Stimulated activated CD8-positive, alpha-beta memory T cell treated with anti-CD3 and anti-CD28 coated beads, Interleukin-7, amount 100 ng/mL, for 24 hours (primary cell): ENCODE measurements at places on chromosomes 3 and 15.

- DNase-seq = no peak
These were observed 32.9 kb upstream of the UTS2B start for GRCh38 chr3:191363221-191363620.

- DNase-seq = peak; percentile 87
These were observed at the start of gene TNIK for GRCh38 chr3:171459942-171460724. Gene TNIK (minus strand): TSS chr3:171460405. CDS start chr3:171460063, 342 bp downstream.

GRCh38 chr3:109963831-109964230 lies 626.5 kb upstream of the DPPA4 start:
- DNase-seq = no peak

DNA sequence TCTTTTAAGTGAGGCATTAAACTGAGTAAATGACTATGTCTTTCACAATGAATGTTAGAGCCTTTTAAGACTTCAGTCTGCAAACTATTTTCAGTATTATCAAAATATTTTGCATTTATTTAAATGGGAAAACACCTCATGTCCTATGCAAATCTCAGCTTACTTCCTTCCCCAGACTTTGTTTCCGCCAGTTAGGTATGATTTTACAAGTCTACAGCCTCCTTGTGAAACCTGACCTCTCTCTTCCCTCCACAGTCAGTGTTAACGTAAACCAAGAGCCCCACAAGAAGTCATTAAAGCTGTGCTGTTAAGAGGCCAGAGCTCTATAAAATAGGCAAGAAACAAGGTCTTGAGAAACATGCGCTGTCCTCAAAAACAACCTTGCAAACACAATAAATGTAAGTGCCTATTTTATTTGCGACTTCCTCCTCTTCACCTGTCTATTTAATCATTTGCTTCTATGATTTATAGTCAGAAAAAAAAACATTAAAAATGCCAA lies 48.3 kb downstream of the PRTG start:
- DNase-seq = no peak

DNA sequence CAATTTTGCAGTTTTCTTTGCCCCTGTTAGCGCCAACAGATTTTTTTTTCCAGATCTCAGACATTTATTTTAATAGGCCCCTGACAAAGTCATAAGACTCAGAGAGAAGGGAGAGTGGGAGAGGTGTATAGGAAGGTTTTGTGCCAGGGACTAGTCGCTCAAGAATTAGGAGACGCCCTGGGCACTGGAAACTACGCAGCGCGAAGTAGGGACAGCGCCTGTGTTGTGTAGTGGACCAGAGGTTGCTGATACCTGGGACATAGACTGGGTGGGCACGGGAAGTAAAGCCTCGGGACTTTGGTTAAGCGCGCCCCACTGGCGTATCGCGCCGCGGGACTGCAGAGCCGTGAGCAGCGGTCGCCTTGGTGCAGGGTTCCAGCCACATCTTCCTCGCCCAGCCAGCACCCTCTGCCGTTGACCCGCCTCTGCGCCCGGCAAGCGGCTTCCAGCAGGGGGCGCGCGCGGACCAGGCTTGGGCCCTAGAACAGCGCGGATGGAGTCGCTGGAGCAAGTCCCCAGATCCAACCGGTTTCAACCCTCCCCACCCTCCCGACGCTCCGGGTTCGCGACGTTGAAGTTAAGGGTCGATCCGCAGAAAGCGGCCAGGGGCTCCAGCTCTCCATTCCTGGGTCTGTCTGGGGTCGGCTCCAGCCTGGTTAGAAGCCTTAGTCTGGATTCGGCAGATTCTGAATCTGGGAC lies 3.0 kb upstream of the ISLR2 start:
- peak; percentile 73 for DNase-seq

DNA sequence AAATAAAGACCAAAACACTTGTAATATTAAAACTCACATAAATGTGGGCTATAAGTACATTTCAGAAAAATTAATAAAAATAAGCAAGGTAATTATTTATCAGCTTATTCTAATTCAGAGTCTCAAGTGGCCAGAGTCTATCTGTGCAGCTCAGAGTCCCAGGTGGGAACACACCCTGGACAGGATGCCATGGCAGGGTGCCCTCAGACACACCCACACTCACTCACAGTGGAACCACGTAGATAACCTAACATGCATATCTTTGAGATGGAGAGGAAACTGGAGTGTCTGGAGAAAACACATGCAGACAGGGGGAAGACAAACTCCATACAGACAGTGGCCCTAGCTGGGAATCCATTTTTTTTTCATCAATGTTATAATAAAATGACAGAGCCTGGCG lies 37.2 kb downstream of the FSIP1 start:
- DNase-seq = no peak

- DNase-seq = no peak
These were observed 9.1 kb upstream of the HDAC11 start for GRCh38 chr3:13470894-13471574.

DNA sequence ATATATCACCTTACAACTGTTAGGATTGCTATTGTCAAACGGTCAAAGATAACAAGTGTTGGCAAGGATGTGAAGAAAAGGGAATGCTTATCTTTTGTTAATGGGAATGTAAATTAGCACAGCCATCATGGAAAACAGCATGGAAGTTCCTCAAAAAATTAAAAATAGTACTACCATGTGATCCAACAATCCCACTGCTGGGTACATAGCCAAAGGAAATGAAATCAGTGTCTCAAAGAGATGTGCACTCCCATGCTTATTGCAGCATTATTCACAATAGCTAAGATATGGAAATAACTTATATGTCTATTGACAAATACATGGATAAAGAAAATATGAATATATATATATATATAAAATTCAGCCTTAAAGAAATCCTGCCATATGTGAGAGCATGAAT lies 274.6 kb downstream of the EDEM1 start:
- DNase-seq = no peak

- no peak for DNase-seq
These were observed 103.4 kb upstream of the FHIT start for GRCh38 chr3:61354604-61355003.

- DNase-seq = no peak
These were observed 22.2 kb downstream of the EPHB1 start for GRCh38 chr3:134817297-134817696.

GRCh38 chr3:38084334-38085310 lies 45.6 kb downstream of the DLEC1 start:
- no peak for DNase-seq
